NCI-H1930 (cell line): ENCODE measurements at places on chromosomes 5 and 9.

- peak; percentile 12 for DNase-seq
Observed at GRCh38 chr9:84266087-84266561, 74.4 kb downstream of the SLC28A3 start.

GRCh38 chr5:9390113-9390512 lies 155.8 kb downstream of the SEMA5A start:
- DNase-seq = no peak

- DNase-seq = peak; percentile 93
Observed at GRCh38 chr9:21993893-21994555, at the start of gene CDKN2A. Gene CDKN2A, minus strand, starts transcription at chr9:21994392.

DNA sequence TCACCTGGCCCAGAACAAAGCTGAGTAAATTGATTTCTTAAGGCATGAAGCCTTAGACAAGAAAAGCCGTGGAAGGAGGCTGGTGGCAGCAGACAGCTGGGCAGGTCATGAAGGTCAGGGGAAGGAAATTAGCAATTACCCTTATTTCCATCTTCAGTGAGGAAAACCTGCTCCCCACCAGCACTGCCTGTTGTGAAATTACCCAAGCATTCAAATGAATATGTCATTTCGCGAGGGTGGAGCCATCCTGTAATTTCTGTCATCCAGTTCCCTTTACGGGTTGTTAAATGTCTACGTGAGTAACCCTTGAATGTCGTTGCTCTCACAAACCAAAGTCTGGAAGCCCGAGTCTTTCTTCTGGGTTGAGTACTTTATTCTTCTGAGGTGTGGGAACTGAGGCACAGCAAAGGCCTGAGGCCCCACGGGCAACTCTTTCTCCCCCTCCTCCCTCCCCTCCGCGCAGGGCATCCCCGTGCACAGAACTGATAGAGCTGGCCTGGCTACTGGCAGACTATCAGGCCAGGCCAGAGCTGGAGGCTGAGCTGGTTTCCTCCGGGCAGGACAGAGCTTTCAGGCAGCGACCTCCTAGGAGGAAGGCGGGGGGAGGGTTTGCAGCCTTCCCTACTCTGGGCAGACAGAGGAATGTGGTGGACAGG lies 22.0 kb upstream of the AK3 start:
- no peak for DNase-seq

DNA sequence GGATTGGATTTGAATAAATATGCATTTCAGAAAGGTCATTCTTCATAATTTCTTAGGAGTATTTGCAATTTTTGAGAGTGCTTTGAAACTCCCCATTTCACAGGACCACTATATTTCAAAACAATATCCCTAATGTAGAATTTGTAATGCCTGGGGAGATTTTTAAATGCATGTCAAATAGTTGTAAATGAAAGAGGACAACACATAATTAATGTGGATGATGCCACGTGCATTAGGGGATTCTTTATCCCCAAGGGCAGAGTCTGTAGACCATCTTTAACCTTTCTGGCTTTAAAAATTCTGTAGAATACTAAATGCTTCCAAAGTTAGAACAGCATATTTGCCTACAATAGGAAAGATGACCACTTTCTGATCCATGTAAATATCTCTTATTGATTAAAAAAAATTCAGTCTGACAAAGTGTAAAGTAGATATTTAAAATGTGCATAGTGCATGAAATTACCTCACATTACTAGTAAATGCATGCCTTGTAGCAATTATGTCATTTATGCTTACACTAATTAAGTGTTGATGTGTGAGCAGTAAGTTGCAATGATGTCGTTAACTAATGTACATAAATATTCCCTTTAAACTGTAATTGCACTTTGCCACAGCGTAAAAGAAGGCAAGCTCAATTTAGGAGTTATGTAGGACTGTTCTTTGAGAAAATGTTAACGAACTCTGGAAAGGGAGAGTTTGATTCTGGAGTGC lies 416.1 kb downstream of the PSAT1 start:
- no peak for DNase-seq

DNA sequence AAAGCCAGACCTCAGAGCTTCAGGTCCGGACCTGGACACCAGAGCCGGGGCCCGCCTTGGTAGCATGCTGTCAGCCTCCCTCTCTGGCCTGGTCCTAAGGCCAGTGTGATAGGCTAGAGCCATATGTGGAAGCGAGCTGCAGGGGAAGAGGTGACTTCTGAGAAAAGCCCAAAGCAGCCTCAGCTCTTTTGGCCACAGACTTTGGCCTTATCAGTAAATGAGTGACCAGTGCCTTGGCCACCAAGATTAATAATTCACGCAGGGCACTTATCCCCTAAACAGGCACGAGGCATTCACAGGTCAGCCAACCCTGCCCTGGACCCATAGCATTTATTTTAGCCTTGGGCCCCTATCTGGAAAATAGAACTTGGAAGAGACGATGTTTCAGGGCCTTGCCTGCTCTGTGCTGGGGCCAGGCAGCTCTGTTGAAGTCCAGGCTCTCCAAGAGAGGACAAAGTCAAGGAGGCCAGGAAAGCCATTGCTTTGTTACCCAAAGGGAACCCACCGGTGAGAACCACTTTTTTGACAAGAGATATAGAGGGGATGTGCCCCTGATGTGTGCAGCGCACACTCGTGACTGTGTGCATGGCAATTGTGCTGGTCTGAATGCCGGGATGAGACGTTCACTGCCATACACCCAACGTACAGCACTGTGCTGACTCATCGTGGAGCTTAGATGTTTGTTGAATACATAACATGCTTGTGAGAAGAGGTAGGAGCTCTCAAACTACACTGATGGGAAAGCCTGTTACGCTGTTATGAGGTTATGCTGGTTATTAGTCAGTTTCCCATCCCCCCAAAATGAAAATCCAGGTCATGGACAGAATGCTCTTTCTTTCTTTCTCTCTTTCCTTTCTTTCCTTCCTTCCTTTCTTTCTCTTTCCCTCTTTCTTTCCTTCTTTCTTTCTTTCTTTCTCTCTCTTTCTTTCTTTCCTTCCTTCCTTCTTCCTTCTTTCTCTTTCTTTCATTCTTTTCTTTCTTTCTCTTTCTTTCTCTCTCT lies 5.0 kb upstream of the SLC34A1 start:
- no peak for DNase-seq

GRCh38 chr9:126158588-126159429 lies 167.8 kb upstream of the MVB12B start:
- DNase-seq = no peak

- DNase-seq = no peak
Observed at GRCh38 chr5:169384661-169385060, 83.7 kb upstream of the SLIT3 start.

GRCh38 chr9:7946458-7946857 lies 146.9 kb upstream of the DMAC1 start:
- no peak for DNase-seq

DNA sequence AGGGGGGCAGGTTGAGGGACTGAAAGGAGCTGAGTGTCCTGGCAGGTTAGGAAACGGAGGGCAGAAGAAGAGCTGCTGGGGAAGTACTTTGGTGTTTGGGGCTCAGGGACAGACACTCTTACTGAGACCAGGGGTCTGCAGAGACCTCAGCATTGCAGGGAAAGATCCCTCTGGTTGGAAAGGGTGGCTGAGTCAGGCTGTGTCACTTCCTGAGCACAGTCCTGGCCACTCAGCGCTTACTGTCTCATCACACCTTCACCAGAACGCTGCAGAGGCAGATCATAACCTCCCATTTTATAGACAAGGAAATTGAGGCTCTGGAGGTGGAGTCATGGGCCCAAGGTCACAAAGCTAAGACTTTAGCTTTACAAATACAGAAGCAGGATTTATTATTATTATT lies 54.3 kb downstream of the LMX1B start:
- DNase-seq = no peak

DNA sequence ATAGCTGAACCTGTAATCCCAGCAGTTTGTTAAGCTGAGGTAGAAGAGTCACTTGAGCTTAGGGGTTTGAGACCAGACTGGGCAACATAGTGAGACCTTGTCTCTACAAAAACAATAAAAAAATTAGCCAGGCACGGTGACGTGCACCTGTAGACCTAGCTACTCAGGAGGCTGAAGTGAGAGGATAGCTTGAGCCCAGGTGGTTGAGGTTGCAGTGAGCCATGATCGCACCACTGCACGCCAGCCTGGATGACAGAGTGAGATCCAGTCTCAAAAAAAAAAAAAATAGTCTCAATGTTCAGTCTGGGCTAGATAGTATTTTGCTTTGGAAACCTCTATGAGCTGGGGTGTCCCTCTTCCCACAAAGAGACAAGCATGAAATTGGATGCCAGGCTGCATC lies 51.9 kb upstream of the IQGAP2 start:
- no peak for DNase-seq

DNA sequence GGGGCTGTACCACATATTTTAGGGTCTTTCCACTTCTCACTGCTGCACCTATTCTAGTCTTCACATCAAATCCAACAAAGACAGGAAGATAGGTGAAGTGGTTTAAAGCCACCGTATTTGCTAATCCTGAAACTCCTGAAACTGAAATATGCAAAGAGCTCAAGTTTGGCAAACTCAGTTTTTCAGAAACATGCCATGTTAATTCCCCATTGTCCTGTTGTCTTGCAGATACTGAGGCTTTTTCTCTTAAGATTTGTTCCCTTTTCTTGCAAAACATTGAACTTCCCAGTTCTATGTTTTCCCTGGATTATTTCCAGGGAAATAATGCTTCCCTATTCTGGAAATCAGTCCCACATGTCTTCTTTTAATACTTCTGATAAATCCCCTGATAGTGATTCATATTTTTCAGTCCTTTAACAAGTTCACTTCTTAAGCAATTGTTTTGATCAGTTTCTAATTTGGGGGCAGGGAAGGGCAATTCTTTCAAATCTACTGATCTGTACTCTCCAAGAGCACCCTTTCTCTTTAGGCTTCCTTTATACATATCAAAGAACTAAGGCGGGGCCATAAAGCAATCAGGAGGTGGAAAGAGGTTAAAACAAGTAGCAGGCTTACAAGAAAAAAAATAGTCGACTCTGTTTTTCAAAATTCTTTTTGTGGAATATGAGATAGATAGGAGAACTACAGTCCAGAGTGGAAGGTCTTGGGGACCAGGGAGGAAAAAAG lies 648.5 kb downstream of the BNC2 start:
- no peak for DNase-seq

DNA sequence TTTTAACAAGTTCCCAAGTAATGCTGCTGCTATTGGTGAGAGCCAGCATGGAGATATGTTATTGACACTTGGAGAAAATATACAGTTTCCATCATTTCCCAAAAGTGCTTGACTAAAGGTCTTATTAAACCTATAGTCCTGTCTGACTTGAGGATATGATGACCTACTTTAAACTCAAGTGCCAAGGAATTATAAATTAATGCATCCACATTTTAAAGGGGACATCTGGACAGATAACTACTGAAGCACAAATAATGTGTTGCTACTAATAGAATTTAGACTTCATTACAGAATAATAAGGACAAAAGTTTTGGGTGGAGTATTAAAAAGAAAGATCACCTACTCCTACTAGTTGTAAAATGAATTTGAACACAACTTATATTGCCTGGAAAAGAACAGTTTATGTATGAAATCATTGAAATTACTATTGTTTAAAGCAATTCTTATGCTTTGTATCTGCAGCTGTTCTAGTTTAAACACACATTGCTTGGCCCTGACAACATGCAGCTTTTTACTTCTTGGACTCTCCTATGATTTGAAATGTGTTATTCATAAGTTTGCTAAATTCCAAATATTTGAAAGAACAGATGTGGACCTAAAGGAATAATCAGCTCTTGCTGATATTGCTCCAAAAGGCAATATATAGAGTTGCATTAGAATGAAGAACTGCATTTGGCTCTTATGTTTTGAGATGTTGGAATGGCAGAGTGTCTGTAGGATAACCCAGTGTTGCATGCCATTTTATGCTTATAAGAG lies 73.4 kb downstream of the SGCD start:
- no peak for DNase-seq

DNA sequence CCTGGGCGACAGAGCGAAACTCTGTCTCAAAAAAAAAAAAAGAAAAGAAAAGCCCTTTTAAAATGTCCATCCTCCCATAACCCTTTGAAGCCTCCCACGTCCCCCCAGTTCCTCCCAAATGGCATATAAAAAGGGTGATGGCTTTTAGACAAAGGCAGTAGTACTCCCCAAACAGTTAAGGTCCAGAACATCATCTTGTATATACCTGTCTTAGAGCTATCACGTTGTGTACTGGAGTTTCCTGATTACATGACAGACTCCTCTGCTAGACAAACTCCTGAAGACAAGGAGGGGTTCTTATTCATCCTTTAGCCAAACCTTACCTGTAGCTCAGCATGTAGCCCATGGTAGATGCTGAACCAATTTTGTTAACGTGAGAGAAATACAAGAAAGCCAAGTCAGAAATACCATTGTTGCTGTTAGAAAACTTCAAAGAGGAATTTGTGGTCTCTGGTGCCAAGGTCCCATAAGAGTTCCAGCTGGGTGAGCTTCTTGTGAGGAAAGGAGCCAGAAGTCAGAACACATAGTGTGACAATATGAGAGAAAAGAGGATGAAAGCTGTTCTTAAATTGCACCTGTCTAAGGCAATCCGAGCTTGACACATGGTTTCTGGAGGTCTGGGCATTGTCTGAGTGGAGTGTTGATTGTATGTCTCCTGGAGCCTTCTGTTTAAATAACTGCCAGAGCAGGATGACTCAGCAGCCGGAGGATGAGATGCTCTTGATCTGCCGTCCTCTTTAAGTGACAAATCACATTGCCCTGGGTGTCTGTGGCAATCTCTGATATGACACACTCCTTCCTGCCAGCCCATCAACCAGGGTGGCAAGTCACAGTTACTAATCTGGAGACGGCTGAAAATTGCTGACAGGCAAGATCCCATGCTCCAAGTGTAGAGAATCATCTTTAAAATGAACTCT lies 69.1 kb downstream of the ARRDC3 start:
- peak; percentile 19 for DNase-seq

- no peak for DNase-seq
Observed at GRCh38 chr9:123329329-123329955, 26.6 kb upstream of the CRB2 start.

DNA sequence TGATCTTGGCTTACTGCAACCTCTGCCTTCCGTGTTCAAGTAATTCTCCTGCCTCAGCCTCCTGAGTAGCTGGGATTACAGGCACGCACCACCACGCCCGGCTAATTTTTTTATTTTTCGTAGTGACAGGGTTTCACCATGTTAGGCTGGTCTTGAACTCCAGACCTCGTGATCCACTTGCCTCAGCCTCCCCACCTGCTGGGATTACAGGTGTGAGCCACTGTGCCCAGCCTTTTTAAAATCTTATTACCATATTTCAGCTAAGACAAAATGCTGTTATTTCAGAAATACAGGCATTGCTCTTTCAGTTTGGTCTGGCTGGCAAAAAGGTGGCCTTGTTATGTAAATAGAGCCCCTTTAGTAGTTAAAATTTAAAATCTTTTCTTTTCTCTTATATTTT lies 46.9 kb upstream of the GLDC start:
- no peak for DNase-seq

DNA sequence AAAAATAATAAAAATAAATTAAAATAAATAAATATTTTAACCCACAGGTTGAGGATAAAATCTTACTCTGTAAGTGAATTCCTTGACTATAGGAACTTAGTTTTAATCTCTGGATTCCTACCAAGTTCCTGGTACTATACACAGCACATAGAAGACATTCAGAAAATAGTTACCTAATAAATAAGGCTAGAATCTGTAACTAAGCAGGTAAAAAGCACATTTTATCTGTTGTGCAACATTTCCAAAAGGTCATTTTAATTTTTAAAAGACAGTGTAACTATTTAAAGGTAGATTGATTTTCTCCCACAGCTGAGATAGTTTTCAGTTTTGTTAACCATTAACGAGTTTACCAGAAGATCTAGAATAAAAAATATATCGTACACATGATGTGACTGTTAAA lies 47.8 kb downstream of the MLANA start:
- no peak for DNase-seq

- DNase-seq = no peak
Observed at GRCh38 chr5:28082610-28083009, 1044.2 kb upstream of the CDH9 start.
